ENCODE measurements at places on chromosomes 16 and 17. TPM values are rescaled to one million over a fixed set of nuclear protein-coding genes. Genes with fewer than 3 reads are reported as not detected.

The PHB1 gene
- total RNA-seq: 186 TPM

The WNT3 gene
- 1.0 TPM for total RNA-seq

GRCh38 chr16:65875381-65876055, 491.0 kb upstream of the CDH5 start:
- no peak for DNase-seq

- DNase-seq: no peak
These were observed 643 bp upstream of the HOXB3 start for GRCh38 chr17:48590607-48591161.

- no peak for DNase-seq
These were observed 913 bp downstream of the SLC13A5 start for GRCh38 chr17:6712058-6712853.
